Cerebellar nuclear complex (tissue), 1 donor: ENCODE measurements at places on chromosomes 12 and 14.

- DNase-seq: no peak
Observed at GRCh38 chr14:92088494-92088893, 17.9 kb downstream of the ATXN3 start.

DNA sequence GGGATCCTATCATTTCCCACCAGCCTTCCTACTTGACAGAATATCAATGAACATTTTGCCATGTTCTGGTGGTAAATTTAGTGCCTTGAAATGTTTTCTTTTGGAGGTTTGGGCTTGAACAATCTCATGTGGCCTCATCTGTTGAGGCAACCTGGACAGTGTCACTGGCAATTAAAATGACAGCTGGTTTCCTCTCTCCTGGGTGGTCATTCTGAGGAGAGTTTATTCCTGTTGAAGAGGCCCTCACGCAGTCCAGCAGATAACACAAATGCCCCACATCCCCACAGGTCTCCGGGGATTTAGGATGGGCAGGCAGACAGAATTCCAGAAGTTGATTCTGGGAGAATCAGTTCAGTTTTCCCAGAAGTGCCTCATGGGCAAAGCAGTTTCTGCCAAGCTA, 41.9 kb downstream of the MMAB start:
- DNase-seq: no peak

DNA sequence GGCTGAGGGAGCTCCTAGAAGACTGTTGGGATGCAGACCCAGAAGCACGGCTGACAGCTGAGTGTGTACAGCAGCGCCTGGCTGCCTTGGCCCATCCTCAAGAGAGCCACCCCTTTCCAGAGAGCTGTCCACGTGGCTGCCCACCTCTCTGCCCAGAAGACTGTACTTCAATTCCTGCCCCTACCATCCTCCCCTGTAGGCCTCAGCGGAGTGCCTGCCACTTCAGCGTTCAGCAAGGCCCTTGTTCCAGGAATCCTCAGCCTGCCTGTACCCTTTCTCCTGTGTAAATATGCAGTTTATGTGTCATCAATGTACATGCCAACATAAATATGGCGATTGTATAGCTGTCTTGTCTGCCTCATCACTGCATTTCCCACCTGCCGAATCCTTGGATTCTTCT, 7.5 kb downstream of the AMHR2 start:
- no peak for DNase-seq

- no peak for DNase-seq
Observed at GRCh38 chr12:95976416-95976832, 19.7 kb downstream of the HAL start.

DNA sequence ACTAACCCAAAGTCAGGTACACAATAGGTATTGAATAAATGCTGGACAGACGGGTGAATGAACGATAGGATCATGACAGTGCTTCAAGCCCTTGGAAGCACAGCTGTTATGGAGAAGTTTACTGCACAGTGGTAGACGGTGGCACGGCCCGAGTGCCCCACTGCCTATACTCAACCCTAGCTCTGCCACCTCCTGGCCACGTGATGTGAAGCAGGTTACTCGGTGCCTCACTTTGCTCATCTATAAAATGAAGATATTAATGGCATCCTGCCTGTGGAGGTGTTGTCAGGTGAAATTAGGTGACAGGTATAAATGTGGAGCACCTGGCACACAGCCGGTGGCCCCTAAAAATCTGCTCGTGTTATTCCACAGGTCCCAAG, 5.8 kb downstream of the ASB2 start:
- no peak for DNase-seq

DNA sequence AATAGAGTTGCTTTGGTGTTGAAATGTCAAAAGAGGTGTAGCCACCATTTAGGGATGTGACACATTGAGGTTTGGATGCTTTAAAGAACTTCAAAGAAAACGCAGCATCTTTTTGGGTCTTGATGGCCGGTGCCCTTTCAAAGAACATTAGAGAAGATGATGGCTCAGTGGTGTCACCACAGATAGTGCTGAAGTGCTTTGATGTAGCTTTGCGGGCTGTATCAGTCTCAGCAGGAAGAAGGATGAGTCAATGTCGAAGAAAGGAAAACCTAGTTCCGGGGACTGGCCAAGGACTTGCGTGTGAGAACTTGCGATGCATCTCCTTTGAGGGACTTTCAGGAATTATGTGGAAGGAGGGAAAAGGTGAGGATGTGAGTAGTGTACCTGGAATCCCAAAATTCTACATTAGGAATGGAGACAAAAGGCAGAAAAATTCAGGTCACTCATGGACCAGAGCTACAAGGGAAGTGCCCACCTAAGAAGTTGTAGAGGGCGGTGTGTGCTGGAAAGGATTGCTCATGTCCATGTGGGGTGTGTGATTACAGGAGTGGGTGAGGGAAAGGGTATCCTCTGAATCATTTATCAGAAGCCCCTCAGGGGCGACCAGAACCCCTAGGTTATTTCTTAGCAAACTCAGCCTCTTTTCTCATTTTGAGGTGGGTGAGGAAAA, 39.7 kb upstream of the GZMB start:
- no peak for DNase-seq
